Aorta (tissue), 5 donors: ENCODE measurements at places on chromosomes 4 and X. TPM values are rescaled to one million over a fixed set of nuclear protein-coding genes. Genes with fewer than 3 reads are reported as not detected.

DNA sequence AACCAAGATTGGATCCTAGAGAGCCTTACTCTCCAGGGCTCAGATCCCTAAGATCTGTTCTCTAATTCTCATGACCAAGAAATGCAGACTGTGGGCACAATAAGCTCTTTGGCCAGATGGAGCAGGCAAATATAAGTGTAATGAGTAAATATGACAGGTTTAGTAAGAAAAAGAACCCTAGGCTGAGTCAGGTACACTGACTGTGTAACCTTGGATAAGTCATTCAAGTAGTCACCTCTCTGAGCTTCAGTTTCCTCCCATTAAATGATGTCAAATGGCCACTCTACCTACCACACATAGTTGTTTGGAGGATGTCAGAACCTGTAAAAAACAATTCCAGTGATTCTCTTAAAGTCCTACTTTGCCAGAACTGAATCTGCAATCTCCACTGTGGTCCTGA lies 8.3 kb upstream of the EDA start:
- H3K27me3 ChIP-seq: no peaks in the 10 kb centered on the region
- H3K4me1 ChIP-seq: no peaks in the 10 kb centered on the region
- no peak overlapping the region for H3K27ac ChIP-seq
- no peaks in the 10 kb centered on the region for H3K36me3 ChIP-seq
- DNase-seq: no peak

DNA sequence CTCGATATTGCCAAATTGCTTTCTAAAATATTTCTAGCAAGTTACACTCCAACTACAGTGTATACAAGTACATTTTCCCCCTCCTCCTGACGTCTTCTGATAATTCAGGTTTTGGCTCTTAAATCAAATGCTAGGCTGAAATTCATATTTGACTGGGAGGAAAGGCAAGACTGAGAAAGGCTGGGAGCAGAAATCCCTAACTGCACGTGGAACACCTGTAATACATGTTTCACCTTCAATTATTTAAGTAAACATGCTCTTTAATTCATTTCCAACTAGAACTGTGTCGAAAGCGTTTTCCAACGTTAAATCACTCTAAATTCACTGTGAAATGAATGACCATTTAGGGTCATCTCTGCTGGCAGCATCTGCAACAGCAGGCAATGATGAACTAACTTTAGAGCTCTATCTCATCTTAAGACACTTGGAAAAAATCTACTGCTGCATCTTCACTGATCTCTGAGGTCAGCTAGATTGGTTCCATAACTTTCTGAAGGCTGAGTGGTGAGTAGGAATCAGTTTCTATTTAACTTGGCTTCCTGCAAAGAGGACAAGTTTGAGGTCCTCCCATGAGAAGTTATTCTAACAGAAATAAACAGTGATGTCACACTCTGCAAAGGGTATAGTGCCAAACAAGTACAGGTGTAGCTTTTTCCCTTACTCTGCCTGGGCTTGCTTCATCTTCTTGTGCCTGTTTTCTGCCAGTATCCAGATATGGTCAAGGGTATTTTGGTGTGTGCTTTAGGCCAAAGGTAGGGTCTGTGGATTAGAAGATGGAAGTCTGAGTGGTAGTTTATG lies 144.3 kb upstream of the PAK3 start:
- no peak overlapping the region for H3K27ac ChIP-seq
- no peak overlapping the region for H3K4me3 ChIP-seq
- H3K36me3 ChIP-seq: no peaks in the 10 kb centered on the region
- DNase-seq: no peak
- H3K4me1 ChIP-seq: no peaks in the 10 kb centered on the region

DNA sequence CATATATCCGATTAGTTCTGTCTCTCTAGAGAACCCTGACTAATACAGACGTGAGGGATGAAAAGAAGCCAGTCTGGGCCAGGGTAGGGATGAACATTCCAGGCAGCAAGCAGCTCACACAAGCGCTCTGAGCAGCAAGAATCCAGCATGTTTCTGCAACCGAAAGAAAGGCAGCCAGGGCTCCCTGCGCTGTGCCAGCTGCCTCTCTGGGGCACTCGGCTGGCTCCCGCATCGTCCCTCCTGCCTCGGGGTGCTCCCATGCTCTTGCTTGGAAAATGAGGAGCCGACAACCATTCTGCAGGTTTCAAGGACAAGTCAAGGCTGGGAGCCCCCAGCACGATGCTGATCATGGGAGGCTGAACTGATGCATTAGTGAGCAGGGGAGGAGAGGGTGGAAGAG lies 7.0 kb downstream of the JAKMIP1 start:
- no peak overlapping the region for H3K27ac ChIP-seq
- no peaks in the 10 kb centered on the region for H3K4me1 ChIP-seq
- H3K36me3 ChIP-seq: no peaks in the 10 kb centered on the region
- no peak overlapping the region for H3K4me3 ChIP-seq
- H3K27me3 ChIP-seq: no peaks in the 10 kb centered on the region

DNA sequence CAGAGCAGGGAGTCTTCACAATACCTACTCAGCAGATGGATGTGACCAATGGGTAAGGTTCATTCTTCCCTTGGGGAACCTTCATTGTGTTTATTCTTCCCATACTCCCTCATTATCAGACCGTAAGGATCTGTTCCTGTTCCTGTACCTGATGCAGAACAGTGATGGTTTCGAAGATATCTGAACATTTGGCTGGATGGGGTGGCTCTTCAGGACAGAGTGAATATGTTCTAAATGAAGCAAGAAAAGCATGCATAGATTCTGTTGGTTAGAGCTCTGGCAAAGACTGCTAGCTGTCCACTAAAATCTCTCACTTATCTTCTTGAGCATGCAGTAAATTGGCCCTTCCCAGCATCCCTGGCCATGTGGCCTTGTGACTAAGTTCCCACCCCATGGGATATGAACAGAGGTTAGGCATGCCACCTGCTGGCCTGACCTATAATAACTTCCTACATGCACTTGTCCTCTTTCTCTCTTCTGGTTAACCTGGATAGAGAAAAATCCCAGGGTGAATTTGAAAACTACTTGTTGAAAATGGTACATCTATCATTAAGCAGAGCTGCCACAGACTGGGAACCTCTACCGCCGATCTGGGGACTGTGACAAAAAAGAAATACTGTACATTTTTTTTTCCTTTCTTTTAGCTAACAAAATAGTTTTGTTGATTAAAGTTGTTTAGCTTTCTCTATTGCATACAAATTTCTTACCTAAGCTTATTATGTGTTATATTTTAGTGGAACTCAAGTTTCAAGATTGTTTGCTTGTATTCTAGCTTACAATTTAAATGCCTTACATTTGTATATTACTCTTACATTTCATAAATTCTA lies 60.0 kb upstream of the BANK1 start:
- no peak overlapping the region for H3K4me3 ChIP-seq
- no peaks in the 10 kb centered on the region for H3K27me3 ChIP-seq

- H3K27me3 ChIP-seq: no peaks in the 10 kb centered on the region
- no peaks in the 10 kb centered on the region for H3K36me3 ChIP-seq
- no peaks in the 10 kb centered on the region for H3K4me1 ChIP-seq
- no peak overlapping the region for H3K4me3 ChIP-seq
- DNase-seq: no peak
Measured at GRCh38 chr4:153039542-153040185, 103.5 kb downstream of the FHDC1 start.

- DNase-seq: no peak
- H3K4me3 ChIP-seq: no peak overlapping the region
- H3K27me3 ChIP-seq: no peaks in the 10 kb centered on the region
- H3K27ac ChIP-seq: no peak overlapping the region
- H3K36me3 ChIP-seq: peaks cover 4% of the 10 kb centered on the region
- no peaks in the 10 kb centered on the region for H3K4me1 ChIP-seq
Measured at GRCh38 chr4:94214703-94215319, 7.1 kb downstream of the SMARCAD1 start.

MAGEB2 gene
- total RNA-seq: not detected

ARAP2 gene
- 10.5 TPM for total RNA-seq

SLC7A11 gene
- 1.5 TPM for total RNA-seq

LGI2 gene
- 13.7 TPM for total RNA-seq
